ENCODE measurements at places on chromosomes 1 and 21. TPM values are rescaled to one million over a fixed set of nuclear protein-coding genes. Genes with fewer than 3 reads are reported as not detected.

Gene FAM72D
- 4.0 TPM for total RNA-seq

GRCh38 chr1:224850446-224850845, 79.0 kb upstream of the DNAH14 start:
- no peak for DNase-seq

GRCh38 chr1:25001125-25001915, 71.2 kb upstream of the RUNX3 start:
- DNase-seq = no peak

DNA sequence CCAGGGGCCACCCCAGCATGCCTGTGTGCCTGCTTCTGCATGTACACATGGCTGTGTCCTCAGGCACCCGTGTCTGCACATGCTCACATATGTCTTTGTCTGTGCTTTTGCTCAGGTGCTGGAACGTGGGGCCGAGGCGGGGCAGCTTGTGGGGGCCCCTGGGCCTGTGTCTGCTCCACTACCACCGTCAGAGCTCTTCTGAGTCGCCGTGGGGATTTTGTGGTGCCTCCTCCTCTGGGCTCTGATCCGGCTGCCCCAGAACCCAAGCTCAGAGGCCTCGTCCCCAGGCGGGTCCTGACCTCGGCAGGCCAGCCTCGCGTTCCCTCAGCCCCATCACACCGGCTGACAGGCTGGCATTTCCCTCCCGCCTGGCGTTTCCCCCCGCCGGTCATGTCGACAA, 104.6 kb upstream of the ACTRT2 start:
- DNase-seq = no peak

- no peak for DNase-seq
Observed at GRCh38 chr1:83905315-83905907, 93.5 kb downstream of the TTLL7 start.

- DNase-seq = no peak
Observed at GRCh38 chr1:91575909-91576519, 75.4 kb downstream of the CDC7 start.

Gene FCRLB
- total RNA-seq = 1.1 TPM

DNA sequence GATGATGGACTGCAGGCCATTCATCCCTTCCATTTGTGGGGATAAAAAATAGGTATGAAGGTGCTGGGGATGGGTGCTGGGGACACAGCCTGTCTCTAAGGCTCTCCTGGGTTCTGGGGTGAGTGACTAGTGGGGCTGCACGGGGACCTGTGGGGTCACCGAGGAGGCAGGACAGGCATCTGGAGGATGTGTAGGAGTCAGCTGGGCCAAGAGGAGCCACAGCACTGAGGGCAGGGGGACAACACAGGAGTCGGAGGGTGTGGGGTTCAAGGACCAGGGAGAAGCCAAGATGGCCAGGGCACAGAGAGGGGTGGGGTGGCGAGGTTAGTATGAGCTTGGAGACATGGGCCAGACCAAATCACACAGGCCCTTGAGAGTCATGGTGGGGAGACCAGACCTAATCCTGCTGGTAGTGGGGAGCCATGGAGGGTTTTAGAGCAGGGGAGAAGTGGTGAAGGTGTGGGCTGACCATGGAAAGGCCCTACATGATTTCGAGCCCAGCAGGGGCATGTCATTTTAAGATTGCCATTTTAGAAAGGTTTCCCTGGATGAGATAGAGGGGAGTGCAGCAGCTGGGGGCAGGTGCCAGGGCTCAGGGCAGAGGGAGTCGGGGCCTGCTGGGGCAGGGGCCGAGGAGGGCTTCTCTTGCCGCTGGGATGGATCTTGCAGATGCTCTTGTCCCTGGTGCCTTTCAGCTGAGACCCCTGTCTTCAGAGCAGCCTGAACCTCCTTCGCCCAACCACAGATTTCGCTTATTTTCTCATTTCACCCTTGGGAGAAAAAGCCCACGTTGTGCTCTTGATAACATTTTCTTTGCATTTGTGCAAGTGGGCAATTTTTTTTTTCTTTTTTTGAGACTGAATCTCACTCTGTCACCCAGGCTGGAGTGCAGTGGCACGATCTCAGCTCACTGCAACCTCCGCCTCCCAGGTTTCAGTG, 22.7 kb downstream of the SERINC2 start:
- no peak for DNase-seq

- no peak for DNase-seq
Observed at GRCh38 chr1:248817065-248817464, 8.7 kb downstream of the SH3BP5L start.

DNA sequence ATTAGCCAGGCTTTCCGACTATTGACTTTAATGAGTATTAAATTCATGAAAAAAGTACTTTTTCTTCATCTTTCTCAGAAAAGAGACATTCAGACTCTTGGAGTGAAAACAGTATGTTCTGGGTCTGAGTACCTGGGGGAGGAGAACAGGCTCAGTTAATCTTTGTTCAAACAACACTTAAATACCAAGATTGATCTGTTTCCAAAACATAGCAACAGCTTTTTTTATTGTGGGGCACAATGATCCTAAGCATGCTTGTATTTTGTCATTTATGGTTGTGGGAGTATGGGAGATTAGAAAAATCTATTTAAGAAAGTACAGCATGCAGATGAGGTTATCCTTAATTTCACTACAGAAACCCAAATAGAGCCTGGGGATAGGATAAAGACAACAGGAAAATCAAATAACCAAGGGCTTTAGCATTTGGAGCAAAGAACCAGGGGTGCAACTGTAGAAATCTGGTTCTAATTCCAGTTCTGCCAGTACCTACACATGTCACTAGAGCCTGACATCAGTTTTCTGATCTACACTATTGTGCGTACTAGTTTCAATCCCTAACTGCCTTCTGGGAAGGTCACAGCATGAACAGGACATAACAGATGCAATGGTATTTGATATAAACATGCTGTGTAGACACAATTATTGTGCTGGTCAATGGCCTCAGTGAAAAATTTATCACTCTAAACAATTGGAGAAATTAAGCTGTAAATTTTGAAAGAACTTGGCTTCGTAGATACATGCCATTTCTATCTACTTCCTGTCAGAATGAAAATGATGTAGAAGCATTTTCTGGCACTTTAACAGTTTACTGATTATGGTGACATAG, 91.2 kb downstream of the KCNK1 start:
- no peak for DNase-seq

GRCh38 chr21:14751602-14752344, 205.7 kb upstream of the SAMSN1 start:
- no peak for DNase-seq

Gene SLFNL1
- 0.12 TPM for total RNA-seq

Gene FOXD3
- not detected for total RNA-seq

- no peak for DNase-seq
Observed at GRCh38 chr1:207626972-207627337, 18.0 kb upstream of the CR1L start.

Gene CRP
- not detected for total RNA-seq

- no peak for DNase-seq
Observed at GRCh38 chr1:101100674-101101073, 75.1 kb upstream of the DPH5 start.

GRCh38 chr1:31795801-31796621, 19.8 kb downstream of the SPOCD1 start:
- DNase-seq = no peak

Gene IFNAR1
- total RNA-seq = 17.2 TPM

Gene JUN
- 61.1 TPM for total RNA-seq

GRCh38 chr1:26452459-26453183, 19.6 kb upstream of the HMGN2 start:
- no peak for DNase-seq

GRCh38 chr1:78096017-78096416, 50.3 kb downstream of the GIPC2 start:
- peak; percentile 23 for DNase-seq

Gene IGFN1
- total RNA-seq = 0.61 TPM

Gene CR2
- total RNA-seq = 0.17 TPM

- DNase-seq = no peak
Observed at GRCh38 chr1:248688527-248689298, 13.9 kb downstream of the OR14I1 start.

GRCh38 chr1:24351918-24352627, 32.9 kb downstream of the GRHL3 start:
- peak; percentile 55 for DNase-seq

DNA sequence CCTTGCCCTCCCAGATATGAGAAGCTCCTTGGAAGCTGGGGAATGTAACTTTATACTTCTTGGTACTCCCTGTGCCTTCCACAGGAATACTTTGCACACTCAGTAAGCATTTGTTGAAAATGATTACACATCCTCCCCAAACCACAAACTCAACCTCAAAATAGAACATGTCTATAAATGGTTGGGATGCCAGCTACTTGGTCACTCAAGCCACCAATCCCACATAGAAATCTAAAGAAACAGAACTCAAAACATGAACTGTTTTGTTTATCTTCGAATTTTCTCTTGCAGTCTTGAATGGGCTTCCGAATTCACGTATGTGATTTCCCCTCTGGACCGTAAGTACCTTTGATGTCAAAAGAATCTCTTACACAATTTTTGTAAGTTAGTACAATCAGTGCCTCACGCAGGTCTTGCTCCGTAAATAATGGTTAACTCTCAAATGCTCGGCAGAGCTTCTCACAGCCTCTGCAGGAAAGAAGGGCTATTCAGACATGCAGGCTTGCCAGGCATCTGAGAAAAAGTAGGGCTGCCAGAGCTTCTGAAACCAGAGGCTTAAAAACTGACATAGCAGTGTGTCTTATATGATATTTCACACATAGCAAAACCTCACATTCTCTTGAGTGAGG, 26.9 kb downstream of the SORT1 start:
- peak; percentile 71 for DNase-seq

DNA sequence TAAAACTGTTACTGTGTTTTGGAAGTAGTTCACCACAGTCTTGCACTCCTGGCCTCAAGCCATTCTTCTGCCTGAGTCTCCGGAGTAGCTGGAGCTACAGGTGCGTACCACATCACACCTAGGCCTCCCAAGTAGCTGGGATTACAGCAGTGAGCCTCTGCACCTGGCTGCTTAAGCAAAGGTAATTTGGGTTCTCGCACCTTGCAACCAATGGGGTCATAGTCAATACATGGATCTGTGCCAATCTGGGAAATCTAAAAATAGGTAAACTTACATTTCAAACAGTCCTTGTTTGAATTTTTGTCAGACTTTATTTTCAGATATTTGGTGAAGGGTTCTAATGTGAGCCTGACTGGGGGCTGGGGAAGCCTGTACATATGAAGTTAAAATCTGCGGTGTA, 466.5 kb downstream of the PCP4 start:
- no peak for DNase-seq

Gene OR2T11
- not detected for total RNA-seq

Gene PKP1
- 102 TPM for total RNA-seq

GRCh38 chr1:6391951-6392808, 1.4 kb downstream of the ACOT7 start:
- DNase-seq = no peak

Gene TMEM61
- 1.8 TPM for total RNA-seq

DNA sequence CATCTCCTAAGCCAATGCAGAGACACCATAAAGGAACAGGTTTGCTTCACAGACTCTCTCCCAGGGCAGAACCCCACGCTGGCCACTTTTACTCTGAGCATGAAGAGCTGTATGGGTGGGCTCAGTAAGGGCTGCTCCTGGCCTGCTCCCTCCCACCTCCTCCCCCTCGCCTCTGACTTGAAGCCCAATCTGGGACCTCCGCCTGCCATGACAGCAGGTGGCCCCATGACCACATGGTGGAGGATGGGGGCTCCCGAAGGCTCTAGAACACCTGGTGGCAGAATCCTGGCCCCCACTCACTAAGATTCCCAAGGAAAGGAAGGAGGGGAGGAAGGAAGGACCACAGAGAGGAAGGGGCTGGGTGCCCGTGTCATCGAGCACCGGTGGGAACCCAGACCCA, 23.7 kb downstream of the CASZ1 start:
- no peak for DNase-seq

Gene OLFML2B
- not detected for total RNA-seq

DNA sequence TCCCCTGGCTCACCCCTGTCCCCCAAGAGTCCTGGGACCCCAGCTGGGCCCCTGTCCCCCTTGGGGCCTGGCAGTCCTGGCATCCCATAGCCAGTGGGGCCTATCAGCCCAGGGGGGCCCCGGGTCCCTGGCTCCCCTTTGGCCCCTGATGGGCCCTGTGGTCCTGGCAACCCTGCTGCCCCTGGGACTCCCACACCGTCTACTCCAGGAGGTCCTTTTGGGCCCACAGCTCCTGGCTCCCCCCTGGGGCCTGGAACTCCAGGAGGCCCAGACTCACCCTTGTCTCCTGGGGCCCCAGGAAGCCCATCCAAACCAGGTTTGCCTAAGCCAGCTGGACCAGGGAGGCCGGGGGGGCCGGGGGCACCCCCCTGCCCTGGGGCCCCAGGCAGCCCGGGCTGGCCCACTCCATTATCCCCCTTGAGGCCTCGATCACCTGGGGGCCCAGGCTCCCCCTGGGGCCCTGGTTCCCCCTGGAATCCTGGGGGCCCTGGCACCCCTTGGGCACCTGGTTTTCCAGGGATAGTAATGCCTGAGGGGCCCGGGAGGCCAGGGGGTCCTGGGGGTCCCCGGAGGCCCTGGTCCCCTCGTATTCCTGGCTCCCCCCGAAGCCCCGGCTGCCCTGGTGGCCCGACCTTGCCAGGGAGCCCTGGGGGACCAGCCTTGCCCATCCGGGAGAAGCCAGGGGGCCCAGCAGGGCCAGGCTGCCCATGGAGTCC, 10.1 kb downstream of the ADPRS start:
- DNase-seq = no peak

DNA sequence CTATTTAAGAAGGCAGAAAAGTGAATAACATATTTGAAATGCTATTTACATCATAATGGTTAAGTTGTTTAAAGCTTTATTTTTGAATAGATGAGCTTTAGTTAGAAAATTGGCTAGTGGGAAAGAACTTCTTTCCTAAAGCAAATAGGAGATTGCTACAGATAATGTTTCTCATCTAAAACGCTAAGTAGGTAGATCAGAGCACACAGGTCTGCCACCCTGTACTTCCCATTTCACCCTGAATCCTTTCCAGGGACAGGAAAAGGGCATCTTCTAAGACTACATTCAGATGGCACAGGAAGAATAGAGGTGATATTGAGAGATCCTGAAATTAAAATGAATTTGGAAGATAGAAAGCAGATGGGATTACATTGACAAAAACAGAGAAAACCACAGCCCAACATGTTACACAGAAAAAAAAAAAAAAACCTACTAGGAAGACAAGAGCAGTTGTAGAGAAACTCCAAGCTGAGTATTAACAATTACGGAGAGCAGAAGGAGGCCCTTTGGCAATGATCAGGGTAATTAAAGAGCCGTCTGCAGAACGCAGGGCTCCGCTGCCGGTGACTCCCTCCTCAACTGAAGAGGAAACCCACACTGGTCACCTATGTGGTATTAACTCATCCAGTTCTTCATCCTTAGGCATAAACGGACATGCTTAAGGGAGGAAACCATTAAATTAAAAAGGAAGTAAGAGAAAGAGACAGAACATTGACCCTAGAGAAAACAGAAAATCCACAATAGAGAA, 53.6 kb upstream of the MAP10 start:
- no peak for DNase-seq

- DNase-seq = no peak
Observed at GRCh38 chr1:198775606-198776005, 136.8 kb downstream of the PTPRC start.

All from mammary epithelial cell (primary cell).